Stimulated activated CD8-positive, alpha-beta memory T cell treated with anti-CD3 and anti-CD28 coated beads, Interleukin-2, amount 100 ng/mL, for 1 hour (primary cell): ENCODE measurements at places on chromosomes 1 and 21.

DNA sequence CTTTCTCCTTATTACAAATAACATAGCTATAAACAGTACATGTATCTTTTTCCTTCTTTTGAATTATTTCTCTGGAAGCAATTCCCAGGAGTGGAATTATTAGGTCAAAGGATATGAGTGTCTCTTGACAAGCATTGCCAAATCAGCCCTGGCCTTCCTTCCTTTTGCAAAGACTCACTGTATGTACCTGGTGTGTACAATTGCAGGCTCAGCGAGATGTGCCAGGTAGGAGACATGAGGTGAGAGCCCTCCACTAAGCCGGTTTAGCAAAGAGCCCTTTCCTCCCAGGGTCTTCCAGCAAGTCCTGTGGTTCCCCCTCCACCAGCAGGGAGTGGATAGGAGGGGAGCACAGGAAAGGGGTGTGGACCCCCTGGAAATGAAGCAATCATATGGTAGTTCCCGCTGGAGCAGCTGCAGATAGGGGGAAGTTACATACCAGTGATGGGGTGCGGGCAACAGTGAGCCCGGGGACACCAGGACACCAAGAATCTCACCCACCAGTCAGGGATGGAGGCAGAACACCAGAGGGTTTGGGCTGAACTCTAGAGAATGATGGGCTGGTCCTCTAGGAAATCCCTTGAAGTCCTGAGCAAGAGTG, 18.3 kb downstream of the RCSD1 start:
- DNase-seq: no peak

- DNase-seq: no peak
These were observed 23.0 kb downstream of the IQGAP3 start for GRCh38 chr1:156549390-156549789.

DNA sequence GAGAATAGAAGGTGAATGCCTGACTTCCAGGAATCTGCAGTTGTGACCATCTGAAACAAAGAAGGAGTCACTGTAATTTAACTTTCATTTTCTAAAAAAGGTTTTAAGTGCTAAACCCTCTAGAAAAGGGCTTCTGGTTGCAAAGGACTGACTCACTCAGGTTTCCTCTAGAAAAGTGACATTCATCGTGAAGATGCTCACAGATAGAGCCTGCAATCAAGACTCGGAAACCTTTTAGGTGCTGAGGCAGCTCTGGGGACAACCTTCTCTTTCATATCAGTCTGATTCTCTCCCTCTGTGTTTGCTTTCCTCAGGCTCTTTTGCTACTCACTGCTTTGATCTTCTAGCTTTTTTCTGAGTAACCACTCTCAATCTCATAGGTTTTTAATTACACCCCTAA, 8.2 kb downstream of the BCL9 start:
- no peak for DNase-seq

GRCh38 chr1:62077821-62078220, 116.8 kb upstream of the L1TD1 start:
- DNase-seq: no peak

DNA sequence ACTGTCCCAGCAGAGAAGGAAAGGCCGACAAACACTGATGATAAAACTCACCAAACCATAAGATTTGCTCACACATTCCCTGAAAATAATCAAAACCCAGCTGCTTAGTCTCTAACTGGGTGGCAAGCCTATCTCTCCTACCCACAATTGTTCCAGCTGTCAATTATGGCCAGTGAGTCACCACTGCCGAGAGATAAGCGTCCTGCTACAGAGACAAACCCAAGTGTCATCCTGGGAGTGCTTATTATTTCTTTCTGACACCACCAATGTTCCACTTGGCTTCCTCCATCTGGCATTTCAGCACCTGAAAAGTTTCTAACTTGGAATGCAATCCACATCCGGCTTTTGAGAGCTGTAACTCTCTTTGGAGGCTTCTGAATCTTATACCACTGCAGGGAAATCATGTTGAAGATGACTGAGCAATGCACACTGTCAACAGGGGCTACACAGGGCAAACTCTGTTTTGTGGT, 51.5 kb upstream of the VAV3 start:
- DNase-seq: no peak

DNA sequence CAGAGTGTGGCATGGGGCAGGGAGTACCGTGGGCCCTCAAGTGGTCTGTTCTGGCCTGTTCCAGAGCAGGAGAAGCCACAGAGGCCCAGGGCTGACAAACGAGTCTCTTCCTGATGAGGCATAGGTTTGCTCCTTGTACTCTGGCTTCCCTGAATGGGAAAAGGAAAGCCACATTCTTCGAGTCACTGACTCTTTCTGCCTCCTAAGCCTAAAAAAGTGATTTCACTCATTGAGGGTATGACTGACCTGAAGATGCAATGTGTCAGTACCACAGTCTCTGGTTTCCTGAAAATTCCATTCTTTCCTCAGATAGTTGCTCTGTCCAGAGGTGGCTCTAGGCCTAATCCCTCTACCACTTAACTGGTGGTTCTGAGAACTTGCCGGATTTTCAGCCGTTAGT, 92.3 kb downstream of the KCNN3 start:
- DNase-seq: no peak

DNA sequence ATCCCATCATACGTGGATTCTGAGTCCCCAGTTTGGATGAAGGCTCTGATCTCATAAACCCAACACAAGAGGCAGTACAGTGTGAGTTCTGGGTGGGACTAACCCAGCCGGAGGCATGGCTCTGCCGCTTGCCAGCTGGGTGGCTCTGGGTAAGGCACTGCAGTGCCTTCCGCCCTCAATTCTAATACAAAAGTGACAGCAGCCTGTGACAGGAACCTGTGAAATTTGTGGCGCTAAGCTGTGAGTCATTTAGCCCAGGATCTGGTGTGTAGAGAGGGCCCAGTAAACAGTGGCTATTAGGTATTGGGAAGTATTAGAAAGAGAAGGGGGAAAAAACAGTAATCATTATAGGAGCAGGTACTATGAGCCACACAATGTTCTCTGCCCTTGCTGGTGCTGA, 23.3 kb downstream of the HSPG2 start:
- peak; percentile 7 for DNase-seq

- no peak for DNase-seq
These were observed 470 bp upstream of the RTCA start for GRCh38 chr1:100265562-100265930.

DNA sequence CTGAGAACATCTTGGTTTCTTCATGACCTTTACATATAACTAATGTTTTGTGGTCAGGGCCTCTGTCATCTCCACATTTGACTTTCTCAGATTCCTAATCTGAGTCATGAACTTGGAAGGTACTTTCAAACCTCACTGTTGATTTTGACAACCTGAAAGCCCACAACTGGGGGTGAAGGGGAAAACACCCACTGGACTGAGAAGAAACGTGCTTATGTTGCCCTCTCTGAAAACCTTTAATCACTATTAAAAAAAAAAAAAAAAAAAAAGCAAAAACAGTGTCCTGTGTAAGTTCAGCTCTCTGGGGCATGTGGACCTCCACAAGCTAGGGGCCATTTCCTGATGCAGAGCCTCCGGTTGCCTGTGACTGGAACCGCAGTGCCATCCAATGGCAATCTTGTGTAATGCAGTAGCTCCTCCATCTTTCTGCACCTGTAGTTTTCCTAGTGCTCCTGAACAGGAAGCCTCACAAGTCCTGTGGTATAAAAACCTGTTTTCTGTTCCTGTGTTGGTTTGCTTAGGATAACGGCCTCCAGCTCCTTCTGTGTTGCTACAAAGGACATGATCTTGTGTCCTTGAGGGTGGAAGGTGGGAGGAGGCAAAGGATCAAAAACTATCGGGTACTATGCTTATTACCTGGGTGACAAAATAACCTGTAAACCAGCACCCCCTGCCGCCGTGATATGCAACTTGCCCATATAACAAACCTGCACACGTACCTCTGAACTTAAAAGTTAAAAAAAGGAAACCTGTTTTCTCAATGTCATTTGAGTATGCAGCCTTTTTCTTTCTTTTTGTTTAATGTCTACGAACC, 124.5 kb downstream of the ZNF648 start:
- DNase-seq: no peak

DNA sequence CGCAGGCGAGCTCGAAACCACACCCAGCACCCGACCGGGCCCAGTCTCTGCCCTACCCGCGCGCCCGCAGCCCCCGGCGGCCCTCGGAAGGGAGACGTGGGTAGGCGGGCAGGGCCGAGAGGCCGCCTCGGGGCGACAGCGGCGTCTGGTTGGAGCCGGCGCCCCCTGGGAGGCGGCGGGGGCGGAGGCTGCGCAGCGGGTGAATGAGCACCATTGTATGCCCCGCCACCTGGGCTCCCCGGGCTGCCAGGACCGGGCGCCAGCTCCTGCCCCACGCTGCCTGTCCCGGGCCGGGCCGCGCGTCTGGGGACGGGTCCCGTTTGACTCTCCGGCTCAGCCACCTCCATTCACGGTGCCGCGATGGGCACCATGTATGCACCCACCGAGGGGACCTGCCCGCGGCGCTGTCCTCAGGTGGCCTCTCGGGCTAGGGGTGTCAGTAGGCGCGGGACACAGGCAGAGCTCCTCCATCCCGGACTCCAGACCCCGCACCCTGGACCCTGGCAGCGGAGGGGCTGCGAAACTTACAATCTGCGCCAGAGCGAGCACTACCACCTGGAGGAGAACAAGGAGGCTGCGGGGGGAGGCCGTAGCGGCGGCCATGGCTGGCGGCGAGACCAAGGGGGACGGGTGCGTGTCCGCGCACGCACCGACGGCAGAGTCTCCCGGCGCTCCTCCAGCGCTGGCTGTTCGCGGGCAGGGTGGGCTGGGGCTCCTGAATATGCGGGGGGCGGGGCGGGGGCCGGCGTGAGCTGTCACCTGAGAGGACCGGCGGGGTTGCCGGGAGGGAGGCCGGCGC, at the start of gene COL9A2:
TSS of gene COL9A2 (minus strand) at position 692 of the 799 bp plus-strand sequence. CDS start at position 603, 89 bp downstream.
- DNase-seq: peak; percentile 38

GRCh38 chr1:59768792-59769735, 45.7 kb upstream of the HOOK1 start:
- DNase-seq: no peak

- no peak for DNase-seq
These were observed 49.1 kb upstream of the CCDC27 start for GRCh38 chr1:3702990-3703728.

DNA sequence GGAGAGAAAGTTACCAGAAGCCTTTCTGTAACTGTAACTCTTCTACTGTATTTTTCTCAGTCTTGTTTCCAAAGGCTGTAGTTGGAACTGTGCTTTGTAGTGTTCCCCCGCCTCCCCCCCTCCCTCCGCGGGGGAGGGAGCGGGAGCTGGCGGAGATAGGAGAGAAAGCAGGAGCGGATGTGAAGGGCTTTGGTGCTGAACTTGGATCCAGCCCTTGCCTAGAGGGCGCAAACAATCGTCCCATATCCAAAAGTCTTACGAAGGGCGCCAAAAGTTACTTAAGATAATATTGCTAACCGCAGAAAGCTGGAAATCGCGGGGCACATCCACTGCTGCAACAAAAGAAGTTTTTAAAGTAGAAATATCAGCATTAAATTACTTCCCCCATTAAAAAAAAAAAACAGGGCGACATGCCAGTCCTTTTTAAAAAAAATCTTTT, 2.4 kb upstream of the NFIA start:
- no peak for DNase-seq

GRCh38 chr1:21123287-21123948, 53.3 kb downstream of the EIF4G3 start:
- no peak for DNase-seq

DNA sequence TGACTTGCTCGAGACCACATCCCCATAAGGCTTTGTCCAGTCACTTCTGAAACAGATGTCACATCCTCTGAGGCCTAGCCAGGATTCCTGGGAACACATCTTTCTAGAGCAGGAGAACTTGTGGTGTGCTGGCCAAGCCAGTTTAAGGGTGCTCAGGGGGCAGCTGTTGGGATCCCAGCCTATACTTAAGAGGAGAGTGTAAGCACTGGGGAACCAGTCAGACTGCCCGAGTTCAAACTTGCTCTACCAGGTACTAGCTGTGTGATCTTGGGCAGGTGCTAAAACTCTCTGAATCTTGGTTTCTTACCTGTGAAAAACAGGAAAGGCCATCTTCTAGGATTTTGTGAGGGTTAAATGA, 15.6 kb upstream of the LY9 start:
- DNase-seq: no peak

- DNase-seq: no peak
These were observed 4.9 kb downstream of the TMEM9 start for GRCh38 chr1:201149400-201149799.

DNA sequence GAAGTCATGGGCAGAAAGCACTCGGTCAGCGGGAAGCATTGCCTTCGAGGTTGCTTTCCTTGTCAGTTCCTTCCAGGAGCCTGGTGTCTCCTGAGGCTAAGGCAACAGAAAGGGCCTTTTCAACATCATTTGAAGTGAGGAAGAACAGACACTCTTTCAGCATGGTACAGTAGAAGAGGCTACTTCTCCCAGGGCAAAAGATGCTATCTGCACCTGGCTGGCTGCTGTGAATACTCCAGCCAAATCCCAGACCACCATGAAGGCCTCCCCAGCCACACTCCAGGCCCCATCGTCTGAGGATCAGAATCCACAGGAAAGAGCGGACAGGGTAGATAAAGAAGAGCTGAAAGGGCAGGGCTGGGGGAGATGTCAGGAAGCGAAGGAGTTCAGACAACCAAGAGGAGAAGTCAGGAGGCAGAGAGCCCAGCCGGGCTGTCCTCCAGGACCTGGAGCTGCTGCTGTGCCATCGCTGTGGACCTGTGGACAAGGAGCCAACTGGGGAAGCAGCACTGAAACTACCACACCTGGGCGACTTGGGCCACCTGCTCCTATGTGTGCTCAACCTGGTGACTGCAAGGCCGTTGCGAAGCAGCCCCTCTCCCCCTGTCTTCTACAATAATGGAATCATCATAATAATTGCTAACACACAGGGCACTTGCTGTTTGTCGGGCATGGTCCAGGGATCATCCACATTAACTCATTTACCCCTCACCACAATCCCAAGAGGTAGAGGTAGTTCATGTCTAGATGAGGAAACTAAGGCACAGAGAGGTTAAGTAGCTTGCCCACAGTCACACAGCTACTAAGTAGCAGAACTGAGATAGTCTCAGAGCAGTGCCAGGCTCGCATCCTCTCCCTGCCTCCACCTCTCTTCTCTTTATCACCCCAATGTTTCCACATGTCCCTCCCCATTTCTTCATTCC, 88.0 kb upstream of the ZBTB40 start:
- no peak for DNase-seq

DNA sequence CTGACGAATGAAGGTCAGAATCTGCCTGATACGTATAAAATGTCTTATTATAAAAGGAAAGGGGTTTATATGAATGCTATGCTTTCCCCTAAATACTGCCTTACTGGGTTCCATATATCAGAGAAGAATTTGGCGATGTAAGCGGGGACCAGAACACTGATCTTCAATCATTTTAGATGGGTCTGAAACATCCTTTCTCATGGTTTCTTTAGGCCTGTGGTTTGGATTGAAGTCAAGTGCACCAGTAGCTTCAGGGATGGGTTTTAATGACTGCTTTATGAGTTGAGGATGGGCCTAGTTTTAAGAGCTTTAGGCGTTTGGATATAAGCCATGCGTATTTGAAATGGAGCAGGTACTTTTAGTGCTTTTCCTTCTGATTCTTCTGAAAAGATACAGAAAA, 6.9 kb downstream of the FMN2 start:
- DNase-seq: no peak

GRCh38 chr21:29258626-29259338, 39.9 kb upstream of the BACH1 start:
- no peak for DNase-seq
